ENCODE measurements at places on chromosomes 5 and 9. TPM values are rescaled to one million over a fixed set of nuclear protein-coding genes. Genes with fewer than 3 reads are reported as not detected.
A peak's percentile ranks its signal among the peaks of the same experiment; 100 is the strongest.

- no peak overlapping the region for H3K27ac ChIP-seq
- H3K27me3 ChIP-seq: peaks cover 27% of the 10 kb centered on the region
- H3K4me1 ChIP-seq: no peaks in the 10 kb centered on the region
- DNase-seq: no peak
Measured at GRCh38 chr5:7396713-7397454, 946 bp downstream of the ADCY2 start.

DNA sequence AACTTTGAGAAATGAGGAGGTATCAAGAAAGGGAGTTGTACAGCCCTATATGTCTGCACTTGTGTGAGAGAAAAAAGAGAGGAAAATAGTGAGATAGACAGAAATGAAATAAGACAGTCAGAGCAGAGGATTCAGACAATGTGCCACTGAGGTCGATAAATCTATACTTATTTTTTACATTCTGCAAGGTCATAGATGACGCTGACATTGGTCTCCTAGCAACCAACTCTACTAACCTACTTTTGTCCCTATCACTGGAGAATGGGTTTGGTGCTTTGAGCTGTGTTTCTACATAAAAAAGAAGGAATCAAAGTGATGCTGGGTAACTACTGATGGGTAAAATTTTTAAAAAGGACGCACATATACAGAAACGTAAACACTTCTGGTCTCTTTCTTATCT, 573.3 kb upstream of the RORB start:
- H3K4me1 ChIP-seq: no peaks in the 10 kb centered on the region
- H3K4me3 ChIP-seq: no peak overlapping the region
- H3K36me3 ChIP-seq: no peaks in the 10 kb centered on the region

DNA sequence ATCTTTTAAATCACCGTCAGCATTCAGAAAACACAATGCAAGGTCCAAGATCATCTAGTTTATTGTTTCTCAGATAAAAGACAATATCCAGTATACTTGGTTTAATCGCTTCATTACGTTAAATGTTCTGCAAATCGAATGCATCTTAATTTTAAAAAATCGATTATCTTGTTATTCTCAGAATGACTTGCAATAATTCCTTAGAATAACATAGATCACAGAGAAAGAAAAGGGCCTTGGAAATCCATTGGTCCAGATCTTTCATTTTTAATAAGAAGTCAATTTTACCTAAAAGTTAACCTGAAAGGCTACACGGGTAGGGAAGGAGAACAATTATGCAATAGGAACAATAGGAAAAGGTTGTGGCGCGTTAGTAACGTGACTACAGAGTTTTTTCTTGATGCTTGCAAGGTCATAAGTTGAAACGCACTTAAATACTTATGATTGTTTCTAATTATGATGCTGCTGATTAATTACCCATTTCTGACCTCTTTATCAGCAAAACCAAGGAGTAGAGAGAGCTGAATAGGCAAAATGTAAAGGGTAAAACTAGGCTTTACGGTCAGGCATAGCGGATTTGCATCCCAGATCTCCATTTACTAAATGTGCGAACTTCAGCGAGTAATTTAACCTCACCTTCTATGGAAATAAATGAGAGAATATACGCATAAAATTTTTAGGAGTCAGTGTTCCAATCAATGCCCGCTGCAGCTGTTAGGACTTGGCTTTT, 769 bp upstream of the LYRM7 start:
- peak overlapping the region; percentile 90 for H3K4me3 ChIP-seq
- H3K36me3 ChIP-seq: no peaks in the 10 kb centered on the region
- no peak for DNase-seq
- H3K27ac ChIP-seq: peak overlapping the region; percentile 90
- H3K4me1 ChIP-seq: peaks cover 4% of the 10 kb centered on the region

GRCh38 chr5:138082033-138082432, 1.8 kb upstream of the WNT8A start:
- no peak for DNase-seq
- no peak overlapping the region for H3K4me3 ChIP-seq
- no peaks in the 10 kb centered on the region for H3K27me3 ChIP-seq

LCN6 gene
- not detected for total RNA-seq

SLC6A7 gene
- not detected for total RNA-seq

NEUROG1 gene
- total RNA-seq: not detected

GRCh38 chr9:89812556-89813181, 207.9 kb downstream of the GADD45G start:
- no peak overlapping the region for H3K4me3 ChIP-seq
- no peaks in the 10 kb centered on the region for H3K36me3 ChIP-seq
- H3K27me3 ChIP-seq: peaks cover 31% of the 10 kb centered on the region
- H3K4me1 ChIP-seq: no peaks in the 10 kb centered on the region

DNA sequence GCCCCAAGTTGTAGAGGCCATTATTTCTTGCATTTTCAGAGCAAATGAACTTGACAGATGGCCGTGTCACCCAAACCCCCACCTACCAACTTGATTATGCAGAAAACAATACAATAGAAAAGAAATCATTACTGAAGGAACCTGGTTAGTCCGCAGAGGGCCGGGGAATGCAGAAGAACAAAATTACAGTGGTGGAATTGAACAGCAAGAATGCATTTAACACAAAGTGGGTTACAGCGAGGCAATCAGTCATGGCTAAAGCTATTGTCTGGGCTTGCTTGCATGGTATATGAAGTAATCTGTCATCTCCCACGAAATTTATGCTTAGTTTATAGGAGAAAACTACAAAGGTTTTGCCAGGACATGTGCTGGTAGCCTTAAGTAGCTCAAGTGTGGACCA, 238.3 kb upstream of the IRX1 start:
- no peaks in the 10 kb centered on the region for H3K36me3 ChIP-seq
- no peak overlapping the region for H3K4me3 ChIP-seq
- no peaks in the 10 kb centered on the region for H3K4me1 ChIP-seq

DNA sequence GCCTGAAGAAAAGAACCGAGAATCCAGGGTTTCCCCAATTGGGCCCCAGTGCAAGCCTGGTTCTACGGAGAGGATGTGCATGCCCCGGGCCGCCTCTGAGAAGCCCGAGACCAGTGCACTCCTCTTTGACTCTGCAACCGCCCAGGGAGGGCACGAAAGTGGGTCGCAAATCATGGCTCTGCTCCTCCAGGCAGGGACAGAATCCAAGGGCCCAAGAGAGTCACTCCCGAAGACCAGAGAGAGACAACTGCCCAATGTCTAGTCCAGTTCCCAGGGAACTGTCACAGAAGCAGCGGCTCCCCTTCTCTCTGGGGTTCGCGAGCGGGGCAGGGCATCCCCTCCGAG, 107.8 kb downstream of the PSD2 start:
- no peak overlapping the region for H3K27ac ChIP-seq
- H3K4me3 ChIP-seq: peak overlapping the region; percentile 9
- no peaks in the 10 kb centered on the region for H3K36me3 ChIP-seq
- H3K27me3 ChIP-seq: peaks cover 44% of the 10 kb centered on the region
- no peaks in the 10 kb centered on the region for H3K4me1 ChIP-seq

DNA sequence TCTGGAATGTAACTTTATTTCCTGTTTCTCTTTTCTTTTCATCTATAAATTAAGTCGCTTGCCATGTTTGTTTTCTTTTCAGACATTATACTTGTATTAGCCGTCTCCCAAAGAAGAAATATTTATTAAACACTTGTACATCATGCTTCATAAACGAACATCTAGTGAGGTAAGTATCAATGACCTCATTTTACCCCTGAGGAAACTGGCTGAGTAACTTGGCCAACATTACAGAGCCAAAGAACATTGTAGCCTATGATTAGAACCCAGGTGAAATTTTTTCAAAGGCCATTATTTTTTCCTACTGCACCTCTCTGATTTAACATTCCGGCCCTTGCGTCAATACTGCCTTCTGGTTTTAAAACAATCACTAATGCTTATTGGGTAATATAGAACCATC, 4.2 kb downstream of the FREM1 start:
- no peaks in the 10 kb centered on the region for H3K36me3 ChIP-seq
- H3K27ac ChIP-seq: no peak overlapping the region
- peaks cover 11% of the 10 kb centered on the region for H3K27me3 ChIP-seq
- H3K4me1 ChIP-seq: no peaks in the 10 kb centered on the region

ENTPD2 gene
- total RNA-seq: 13.4 TPM

DNA sequence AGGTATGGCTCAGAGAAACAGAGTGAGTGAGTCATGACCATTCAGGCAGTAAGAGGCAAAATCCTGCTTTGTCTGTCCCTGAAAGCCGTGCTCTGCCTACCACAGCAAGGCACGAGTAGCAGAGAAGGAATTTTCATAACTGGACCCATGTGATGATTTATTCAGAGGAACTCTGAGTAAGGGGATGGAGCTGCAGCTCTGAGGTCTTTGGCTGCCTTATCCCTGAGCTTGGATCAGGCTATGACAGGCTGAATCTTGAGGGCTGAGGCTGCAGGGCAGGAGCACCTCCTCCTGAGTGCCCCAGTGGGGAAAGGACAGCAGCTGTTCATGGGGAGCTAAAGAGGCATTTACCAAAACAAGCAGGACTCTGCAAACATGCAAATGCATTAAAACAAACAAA, 183.4 kb downstream of the PAPPA start:
- DNase-seq: peak; percentile 47
- no peak overlapping the region for H3K4me3 ChIP-seq
- no peaks in the 10 kb centered on the region for H3K27me3 ChIP-seq
- H3K4me1 ChIP-seq: peaks cover 13% of the 10 kb centered on the region
- H3K36me3 ChIP-seq: peaks cover 5% of the 10 kb centered on the region

C1QTNF3 gene
- 0.49 TPM for total RNA-seq

DNA sequence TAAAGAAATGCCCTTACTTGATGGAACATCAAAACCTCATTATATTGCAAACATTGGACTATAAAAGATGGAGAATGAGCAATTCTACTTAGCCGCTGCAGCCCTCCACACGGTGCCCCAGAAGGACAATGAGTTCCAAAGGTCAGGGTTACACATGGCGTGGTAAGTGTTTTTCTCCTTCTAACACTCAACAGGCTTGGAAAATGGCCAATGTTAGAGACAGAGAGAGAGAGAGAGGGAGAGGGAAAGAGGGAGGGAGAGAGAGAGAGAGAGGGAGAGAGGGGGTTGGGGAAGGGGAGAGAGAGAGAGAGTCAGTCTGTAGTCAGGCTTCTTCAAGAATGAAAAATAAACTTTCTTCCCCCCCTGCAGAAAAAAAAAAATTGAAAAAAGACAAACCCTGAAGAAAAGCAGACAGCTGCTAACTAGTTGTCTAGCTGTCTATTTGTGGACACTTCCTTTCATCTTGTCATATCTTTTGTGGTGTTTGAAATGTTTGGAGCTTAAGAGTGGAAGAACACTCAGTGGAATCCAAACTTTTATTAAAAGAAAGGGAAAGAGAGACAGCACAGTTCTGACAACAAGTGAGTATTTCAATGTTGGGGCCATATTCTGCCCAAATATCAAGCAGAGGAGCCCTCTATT, 324.8 kb downstream of the TMEM38B start:
- H3K4me1 ChIP-seq: no peaks in the 10 kb centered on the region
- H3K4me3 ChIP-seq: no peak overlapping the region
- DNase-seq: peak; percentile 8
- no peaks in the 10 kb centered on the region for H3K27me3 ChIP-seq
- H3K36me3 ChIP-seq: no peaks in the 10 kb centered on the region
- H3K27ac ChIP-seq: no peak overlapping the region

- no peaks in the 10 kb centered on the region for H3K36me3 ChIP-seq
- DNase-seq: no peak
- no peak overlapping the region for H3K4me3 ChIP-seq
- no peaks in the 10 kb centered on the region for H3K4me1 ChIP-seq
- H3K27ac ChIP-seq: no peak overlapping the region
Measured at GRCh38 chr9:1404940-1405339, 354.8 kb downstream of the DMRT2 start.

DNA sequence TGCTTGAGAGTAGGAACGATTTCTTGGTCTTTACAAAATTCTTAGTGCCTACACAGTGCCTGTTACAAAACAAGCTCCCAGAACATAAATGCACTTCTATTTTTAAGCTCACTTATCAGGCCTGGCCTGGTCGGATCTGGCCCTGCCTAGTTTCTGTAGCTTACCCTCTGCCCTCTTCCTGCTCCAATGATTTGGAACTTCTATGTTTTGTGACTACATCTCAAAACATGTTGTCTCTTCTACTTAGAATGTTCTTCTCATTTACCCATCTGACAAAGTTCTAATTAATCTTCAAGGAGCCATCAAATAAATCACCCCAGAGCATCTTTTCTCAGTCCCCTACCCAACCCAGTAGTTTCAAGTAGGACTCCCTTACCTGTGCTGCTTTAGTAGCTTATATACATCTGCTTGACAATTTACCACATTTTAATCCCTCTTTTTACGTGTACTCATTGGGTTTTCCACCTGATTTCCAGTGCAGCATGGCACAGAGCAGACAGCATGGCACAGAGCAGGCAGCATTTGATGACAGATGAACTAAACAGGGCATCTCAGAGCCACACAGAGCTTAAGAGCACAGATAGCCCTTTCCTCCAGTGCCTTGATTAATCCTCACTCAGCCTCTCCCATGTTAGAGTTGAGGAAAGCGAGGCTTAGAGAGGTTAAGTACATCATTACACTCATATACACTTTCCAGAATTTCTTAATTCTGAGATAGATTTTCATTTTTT, 171.9 kb downstream of the MAPKAP1 start:
- no peaks in the 10 kb centered on the region for H3K36me3 ChIP-seq
- peaks cover 18% of the 10 kb centered on the region for H3K4me1 ChIP-seq
- H3K4me3 ChIP-seq: no peak overlapping the region
- no peak for DNase-seq
- no peaks in the 10 kb centered on the region for H3K27me3 ChIP-seq

GRCh38 chr5:12934722-12935121, 1009.8 kb downstream of the DNAH5 start:
- H3K36me3 ChIP-seq: no peaks in the 10 kb centered on the region
- peaks cover 10% of the 10 kb centered on the region for H3K4me1 ChIP-seq
- H3K27ac ChIP-seq: no peak overlapping the region
- no peaks in the 10 kb centered on the region for H3K27me3 ChIP-seq
- DNase-seq: peak; percentile 93
- H3K4me3 ChIP-seq: no peak overlapping the region

DNA sequence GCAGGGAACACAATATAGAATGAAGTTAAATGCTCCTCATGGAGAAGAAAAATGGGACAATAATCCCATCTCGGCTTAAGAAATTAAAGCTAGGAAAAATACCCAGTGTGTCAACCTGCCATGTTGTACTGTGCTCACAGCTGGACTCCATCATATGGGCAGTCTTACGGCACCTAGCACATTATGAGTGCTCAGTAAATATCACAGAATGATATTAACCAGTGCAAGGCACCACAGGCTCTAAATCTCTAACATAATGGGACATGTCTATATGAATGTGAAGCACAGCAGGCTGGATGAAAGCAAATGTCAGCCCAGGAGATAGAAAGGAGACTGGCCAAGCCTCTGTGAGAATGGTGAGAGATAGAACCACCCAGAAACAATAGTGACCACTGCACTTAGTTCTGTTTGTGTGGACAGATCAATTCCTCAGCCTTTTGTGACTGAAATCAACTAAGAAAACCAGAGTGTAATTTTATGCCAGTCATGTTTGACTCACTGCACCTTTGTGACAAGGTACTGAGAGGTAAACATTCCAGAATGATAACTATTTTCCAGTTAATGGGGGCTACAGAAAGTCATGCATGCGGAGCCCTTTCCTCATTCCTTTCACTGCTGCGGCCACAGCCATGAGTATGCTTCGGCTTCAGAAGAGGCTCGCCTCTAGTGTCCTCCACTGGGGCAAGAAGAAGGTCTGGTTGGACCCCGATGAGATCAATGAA, 140.4 kb upstream of the CDH6 start:
- no peak for DNase-seq
- H3K4me1 ChIP-seq: peaks cover 6% of the 10 kb centered on the region
- no peak overlapping the region for H3K4me3 ChIP-seq
- H3K27ac ChIP-seq: no peak overlapping the region
- no peaks in the 10 kb centered on the region for H3K36me3 ChIP-seq

TMEM232 gene
- total RNA-seq: 3.1 TPM

Measured in MCF 10A (cell line).